ENCODE measurements at places on chromosomes 5 and 9.

DNA sequence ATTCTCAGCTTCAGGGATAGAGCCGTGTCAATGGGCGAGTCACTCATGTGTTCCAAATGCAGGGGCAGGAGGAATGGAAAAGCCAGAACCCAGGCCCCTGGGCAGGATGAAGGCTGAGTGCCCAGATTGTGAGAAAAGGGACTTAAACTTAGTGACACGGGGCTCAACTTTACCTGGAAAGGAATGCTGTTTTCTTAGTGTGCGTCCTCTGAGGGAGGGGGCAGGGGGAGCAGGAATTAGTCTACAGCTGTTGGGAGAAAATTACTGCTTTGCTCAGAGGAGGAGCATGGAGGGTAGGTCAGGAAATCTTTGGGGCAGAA, 14.6 kb downstream of the HK3 start:
- no peak for DNase-seq

- DNase-seq, result no peak
Observed at GRCh38 chr5:36681711-36682110, 75.3 kb downstream of the SLC1A3 start.

- DNase-seq, result no peak
Observed at GRCh38 chr5:90097082-90097477, 312.5 kb downstream of the CETN3 start.

- no peak for DNase-seq
Observed at GRCh38 chr9:128203024-128203706, at the start of gene DNM1. Gene DNM1, plus strand, starts transcription at chr9:128203379. Its CDS starts 92 bp downstream, at chr9:128203471.

DNA sequence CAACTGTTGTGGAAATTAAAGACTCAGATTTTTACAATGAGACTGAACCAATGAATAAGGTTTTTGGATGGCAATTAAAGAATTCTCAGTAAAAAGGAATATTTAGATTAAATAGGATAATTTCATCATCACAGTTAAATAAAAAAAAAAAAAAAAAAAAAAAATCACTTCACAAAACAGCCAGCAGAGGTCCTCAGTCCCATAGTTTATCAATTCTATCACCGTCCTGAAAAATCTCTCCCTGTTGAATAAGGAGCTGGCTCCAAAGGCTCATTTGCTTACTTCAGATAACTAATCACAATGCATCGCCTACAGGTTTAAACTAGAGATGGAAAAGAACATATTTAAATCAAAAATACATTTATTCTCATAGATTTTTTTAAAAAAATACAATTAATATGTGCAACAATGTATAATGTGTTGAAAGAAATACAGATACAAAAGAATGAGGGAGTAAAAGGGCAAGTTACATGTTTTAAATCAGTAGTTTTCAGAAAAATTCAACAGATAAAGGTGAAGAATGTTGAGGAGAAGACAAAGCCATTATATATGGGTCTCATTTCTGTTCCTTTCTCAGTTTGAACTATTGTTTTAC, 175.8 kb upstream of the CHD1 start:
- DNase-seq, result no peak

DNA sequence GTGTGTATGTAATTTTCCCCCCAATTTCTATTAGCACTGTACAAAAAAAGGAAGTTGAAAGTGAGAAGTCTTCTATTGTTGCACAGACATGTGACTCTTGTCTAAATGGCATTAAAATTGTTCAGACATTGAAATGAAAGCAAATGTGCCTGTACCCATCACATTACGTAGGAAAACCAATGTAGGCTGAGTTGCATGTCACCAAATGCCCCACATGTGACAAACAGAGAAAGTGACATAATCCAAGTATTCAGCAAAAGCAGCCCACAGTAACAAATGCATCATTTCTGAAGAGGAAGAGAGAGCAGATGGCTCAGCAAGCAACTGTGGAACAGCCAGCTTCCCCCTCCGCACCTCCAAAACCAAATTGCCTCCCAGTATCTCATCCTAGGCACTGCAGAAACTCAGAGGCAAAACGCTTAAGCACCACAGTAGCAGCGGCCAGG, 161.5 kb upstream of the NR4A3 start:
- DNase-seq, result no peak

GRCh38 chr5:114148253-114148652, 213.6 kb upstream of the KCNN2 start:
- no peak for DNase-seq

GRCh38 chr5:42309865-42310264, 113.4 kb upstream of the GHR start:
- DNase-seq, result no peak

All from epithelial cell of proximal tubule (primary cell).